ENCODE measurements at places on chromosomes 4 and X. TPM values are rescaled to one million over a fixed set of nuclear protein-coding genes. Genes with fewer than 3 reads are reported as not detected.

DNA sequence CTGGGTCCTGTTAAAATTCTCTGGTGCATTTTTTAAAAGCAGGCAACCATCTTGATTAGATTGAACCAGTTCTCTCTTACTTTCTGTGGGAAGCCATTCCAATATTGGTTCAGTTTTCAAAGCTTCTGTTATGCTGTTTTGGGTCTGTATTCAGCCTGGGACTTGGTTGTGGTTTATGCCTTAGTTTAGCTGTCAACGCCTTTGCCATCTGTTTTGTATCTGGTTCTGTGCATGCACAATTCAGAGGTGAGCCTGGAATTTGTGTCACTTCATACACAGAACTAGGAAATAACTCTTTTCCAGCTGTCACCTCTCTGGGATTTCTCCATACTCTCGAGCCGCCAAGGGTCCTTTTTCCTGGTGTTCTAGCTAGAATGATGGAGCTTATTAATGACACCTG is 46.2 kb downstream of the STAP1 start:
- DNase-seq = no peak

GRCh38 chr4:100041646-100042045 is 91.6 kb upstream of the H2AZ1 start:
- no peak for DNase-seq

DNA sequence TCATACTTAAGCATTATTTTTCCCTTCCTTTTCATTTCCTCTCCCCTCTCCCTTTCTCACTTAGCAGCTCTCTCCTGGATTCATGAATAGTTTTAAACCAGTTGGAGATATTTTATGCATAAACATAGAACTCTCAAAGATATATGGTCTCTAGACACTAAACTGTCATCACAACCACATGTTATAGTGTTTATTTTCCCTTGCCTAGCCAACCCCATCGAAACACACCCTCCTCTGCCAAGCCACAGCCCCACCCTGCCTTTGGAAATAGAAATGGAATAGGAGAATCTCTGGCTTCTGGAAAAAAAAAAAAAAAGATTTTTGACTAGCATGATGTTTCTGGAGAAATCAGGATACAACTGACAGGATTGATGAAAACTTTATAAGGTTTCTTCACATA is 64.8 kb upstream of the RBPJ start:
- DNase-seq = peak; percentile 42

DNA sequence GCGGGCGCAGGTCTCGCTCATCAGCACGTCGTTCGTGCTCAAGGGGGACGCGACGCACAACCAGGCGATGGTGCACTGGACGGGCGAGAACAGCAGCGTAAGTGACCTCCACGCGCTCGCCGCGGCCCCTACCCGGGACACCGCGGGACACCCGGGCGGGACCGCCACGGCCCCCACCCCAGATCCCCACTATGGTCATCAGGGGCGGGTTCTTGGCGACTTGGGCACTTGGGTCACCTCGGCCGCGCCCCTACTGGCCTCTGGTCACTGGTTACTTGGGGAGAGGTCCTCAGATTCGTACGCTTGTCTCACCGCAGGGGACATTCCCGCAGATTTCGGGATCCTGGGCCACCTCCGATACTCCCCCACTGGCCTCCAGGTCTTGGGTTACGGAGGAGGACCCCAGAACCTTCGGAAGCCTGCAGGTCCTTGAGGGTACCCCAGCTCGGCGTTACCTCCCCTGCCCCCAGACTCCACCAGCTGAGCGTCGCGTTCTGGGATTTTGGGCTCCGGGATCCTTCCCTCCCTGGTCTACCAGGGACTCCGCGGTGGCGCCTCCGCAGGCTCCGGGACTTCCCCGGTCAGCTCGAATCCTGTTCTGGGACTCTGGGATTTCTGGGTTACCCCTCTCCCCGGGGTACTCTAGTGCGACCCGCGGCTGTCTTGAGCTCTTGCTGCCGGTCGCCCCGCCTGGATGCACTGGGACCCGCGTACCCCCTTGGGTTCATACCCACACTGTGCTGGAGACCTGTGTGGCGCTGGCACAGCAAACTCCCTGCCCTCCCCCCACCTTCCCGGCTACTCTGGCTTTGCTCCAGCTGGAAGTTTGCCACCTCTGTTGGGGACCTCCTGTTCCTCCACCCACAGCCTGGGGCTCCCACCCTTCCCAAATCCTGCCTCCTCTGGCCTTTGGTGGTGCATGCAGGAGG is 956 bp downstream of the SORCS2 start:
- DNase-seq = no peak

DNA sequence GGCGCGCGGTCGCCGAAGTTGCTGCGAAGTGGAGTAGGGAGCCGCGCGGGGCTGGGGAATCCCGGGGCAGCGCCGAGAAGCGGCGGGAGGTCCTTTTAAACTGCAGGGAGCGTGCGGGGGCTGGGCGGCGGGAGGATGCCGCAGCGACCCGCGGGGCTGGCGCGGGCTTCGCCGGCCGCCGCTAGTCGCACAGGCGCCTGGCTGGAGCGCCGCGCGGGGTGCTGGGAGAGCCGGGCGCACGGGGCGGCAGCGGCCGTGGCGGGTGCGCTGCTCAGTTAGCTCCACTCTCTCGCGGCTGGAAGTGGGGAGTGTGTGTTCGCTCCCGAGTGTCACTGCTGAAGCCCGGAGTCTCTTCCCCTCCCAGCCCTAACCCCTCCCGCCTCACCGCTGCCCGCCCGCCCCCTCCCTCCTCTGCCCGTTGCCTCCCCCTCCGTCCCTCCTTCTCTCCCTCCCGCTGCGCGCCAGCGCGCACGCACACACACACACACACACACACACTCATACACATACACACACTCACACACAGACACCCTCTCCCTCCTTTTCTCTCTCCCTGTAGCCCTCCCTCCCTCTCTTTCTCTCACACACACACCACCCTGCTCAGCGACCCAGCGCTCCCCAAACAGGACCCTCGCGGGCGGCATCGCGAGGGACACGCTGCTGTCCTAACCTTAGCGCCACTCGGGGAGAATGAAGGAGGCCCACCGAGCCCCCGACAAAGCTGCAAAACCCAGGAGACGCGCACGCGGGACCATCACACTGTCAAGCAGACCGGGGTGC is at the start of gene NDNF:
TSS of gene NDNF (minus strand) at position 312 of the 780 bp plus-strand sequence. CDS start 26,698 bp downstream, outside the sequence.
- DNase-seq = peak; percentile 16

- no peak for DNase-seq
Observed at GRCh38 chr4:123520325-123520724, 123.7 kb downstream of the SPRY1 start.

DNA sequence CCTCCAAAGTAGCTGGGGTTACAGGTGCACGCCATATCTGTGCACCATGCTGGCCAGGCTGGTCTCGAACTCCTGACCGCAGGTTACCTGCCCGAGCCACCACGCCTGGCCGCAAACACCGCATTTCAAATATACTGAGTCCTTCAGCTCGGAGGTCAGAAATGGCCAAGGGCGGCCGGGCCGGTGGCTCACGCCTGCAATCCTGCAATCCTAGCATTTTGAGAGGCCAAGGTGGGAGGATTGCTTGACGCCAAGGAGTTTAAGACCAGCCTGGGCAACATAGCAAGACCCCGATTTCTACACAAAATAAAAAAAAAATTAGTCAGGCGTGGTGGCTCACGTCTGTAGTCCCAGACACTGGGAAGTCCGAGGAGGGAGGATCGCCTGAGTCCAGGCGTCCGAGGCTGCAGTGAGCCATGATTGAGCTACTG is 71.9 kb upstream of the PPP2R3B start:
- no peak for DNase-seq

- peak; percentile 39 for DNase-seq
Observed at GRCh38 chr4:1511441-1512041, 105.3 kb upstream of the NKX1-1 start.

GRCh38 chrX:109831326-109831985 is 98.4 kb upstream of the ACSL4 start:
- DNase-seq = no peak

DNA sequence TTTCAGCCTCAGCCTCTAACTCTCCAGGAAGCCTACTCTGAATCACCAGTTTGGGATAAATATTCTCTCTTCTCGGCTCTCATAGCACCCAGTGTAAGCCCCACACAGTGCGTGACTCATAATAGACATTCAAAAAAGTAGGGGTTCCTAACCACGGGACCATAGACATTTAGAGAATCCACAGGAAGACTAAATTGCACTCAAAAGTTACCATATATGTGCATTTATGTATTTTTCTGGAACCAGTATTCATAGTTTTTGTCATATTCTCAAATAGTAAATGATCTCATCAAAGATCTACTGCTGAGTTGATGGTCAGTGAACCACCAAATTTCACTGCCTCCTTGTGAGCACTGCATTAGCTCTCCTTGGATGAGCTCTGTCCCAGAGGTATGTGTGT is 625.7 kb downstream of the SMARCA1 start:
- DNase-seq = no peak

DNA sequence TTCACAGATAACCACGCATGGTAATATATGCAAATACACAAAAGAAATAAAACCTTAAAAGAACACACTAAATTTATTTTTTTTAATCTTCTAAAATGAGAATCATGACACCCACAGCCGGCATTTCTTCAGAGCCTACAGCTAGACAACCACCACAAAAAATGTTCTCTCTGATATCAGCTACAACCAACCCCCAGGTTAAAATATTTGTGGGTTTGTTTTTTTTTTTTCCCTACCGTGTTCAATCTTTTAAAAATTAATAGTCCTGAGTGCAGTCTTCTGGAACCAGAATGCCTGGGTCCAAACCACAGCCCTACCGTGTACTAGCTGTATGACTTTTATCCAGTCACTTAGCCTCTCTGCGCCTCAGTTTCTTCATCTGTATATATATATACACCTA is 36.0 kb downstream of the MAML3 start:
- no peak for DNase-seq

- DNase-seq = no peak
Observed at GRCh38 chr4:38273407-38273806, 313.2 kb downstream of the PTTG2 start.

DNA sequence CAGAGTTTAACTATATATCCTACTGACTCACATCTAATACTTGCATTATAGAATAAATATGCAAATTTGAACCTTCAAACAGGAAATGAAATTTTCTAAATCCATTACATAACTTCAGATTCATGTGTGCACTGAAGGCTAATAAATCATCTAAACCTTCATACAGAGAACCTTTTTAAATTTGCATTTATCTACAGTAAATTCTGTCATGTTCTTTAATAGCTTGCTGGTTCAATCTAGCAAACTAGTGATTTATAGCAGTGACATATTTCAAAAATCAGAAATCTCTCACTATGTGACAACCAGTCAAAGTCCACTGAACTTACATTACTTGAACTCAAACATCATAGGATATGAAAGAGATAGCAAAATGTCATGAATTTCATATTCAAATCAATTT is 65.1 kb downstream of the LRBA start:
- no peak for DNase-seq

The RBMX gene
- 273 TPM for total RNA-seq

The CSAG3 gene
- total RNA-seq = 2.2 TPM

The NAP1L3 gene
- 11.4 TPM for total RNA-seq

The RPA4 gene
- total RNA-seq = not detected

The FREM3 gene
- not detected for total RNA-seq

The FAT4 gene
- total RNA-seq = 0.20 TPM

The TMEM128 gene
- total RNA-seq = 30.1 TPM

Data from RPMI7951 (cell line).